NCI-H524 treated with DMSO at 0.1 percent for 48 hours (cell line): ENCODE measurements at places on chromosomes 2 and 18.

DNA sequence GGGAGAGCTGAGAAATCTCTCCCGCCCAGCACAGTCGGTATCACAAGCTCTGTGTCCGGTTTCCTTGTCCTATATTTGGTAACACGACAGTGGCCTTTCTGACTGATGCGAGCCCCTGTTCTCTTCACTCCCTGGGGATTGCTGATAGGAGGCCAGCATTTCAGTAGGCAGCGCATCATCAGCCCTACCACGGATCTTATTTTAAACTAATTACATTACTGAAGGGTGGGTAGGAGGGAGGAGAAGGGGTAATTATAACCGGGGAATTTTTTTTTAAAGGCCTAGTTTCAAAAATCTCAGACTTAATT lies 125.6 kb upstream of the LGALSL start:
- no peak for DNase-seq

- no peak for DNase-seq
Measured at GRCh38 chr2:161243905-161244304, 64.3 kb upstream of the PSMD14 start.

GRCh38 chr18:55316486-55317184 lies 271.4 kb downstream of the TCF4 start:
- no peak for DNase-seq

- no peak for DNase-seq
Measured at GRCh38 chr2:128452024-128452411, 133.3 kb upstream of the HS6ST1 start.

- no peak for DNase-seq
Measured at GRCh38 chr18:76490033-76490432, 5.0 kb downstream of the ZNF516 start.

DNA sequence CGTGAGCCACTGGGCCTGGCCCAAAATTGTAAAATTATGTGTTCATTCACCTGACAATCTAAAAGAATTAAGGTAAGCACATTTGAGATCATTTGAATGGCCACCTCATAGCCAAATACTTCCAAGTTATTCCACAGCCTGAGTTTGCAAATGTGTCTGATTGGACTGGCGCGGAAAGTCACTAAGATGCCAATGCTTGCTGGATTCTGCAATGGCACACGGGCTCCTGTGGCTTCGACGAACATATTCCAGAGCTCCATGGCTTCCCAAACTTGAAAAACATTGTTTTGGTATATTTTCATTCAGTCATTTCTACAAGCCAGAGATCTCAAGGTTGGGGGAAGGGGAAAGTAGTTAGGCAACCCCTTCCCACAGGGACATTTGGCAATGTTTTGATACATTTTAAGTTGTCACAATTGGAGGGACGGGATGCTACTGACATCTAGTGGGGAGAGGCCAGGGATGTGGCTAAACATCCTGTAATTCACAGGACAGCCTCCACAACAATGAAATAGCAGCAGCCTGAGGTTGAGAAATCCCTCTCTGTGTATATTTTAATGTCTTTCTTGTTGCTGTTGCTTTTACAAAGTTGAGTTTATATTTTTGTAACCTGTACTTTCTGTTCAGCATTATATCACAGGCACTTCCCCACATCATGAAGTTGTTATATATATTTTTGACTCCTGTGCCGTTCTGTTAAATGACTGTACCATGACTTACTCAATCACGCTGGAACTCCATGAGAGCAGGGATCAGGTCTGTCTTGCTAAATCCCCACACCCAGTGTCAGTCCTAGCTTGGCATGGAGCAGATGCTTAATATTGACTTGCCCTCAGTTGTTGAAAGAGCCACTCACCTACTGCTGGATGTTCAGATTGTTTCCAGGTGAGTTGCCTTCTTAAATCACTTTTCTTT lies 56.9 kb downstream of the COL4A4 start:
- peak; percentile 13 for DNase-seq

- DNase-seq: no peak
Measured at GRCh38 chr2:118431586-118431985, 343.3 kb downstream of the INSIG2 start.

DNA sequence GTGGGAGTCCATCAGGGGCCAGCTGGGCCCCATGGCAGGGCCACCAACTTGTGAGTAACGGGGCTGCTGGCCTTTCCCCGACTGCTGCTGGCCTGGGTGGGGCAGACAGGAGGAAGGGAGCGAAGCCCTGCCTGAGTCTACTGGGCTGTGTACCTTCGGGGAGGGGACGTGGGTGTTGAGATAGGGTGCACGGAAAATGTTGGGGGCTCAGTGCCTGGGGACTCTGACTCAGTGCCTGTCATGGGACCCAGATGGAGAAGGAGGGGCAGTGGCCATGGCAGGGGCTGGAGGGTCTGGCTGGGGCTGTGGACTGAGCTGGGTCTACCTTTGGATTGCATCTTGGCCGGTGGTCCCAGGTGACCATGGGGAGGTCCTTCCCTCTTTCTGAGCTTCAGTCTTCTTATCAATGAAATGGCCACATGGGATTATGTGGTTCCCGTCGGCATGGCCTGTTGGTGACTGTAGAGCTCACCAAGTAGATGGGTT lies 4.0 kb downstream of the SLC4A3 start:
- no peak for DNase-seq

GRCh38 chr18:4603955-4604354 lies 148.8 kb upstream of the DLGAP1 start:
- no peak for DNase-seq
